ENCODE measurements at places on chromosomes 5 and 9. TPM values are rescaled to one million over a fixed set of nuclear protein-coding genes. Genes with fewer than 3 reads are reported as not detected.

SLIT3 gene
- total RNA-seq = 21.9 TPM

ELAVL2 gene
- not detected for total RNA-seq

C5orf47 gene
- not detected for total RNA-seq

NDUFAF2 gene
- 78.1 TPM for total RNA-seq

ABO gene
- not detected for total RNA-seq

ZNF367 gene
- 7.1 TPM for total RNA-seq

SPDL1 gene
- total RNA-seq = 89.7 TPM

GPR150 gene
- 0.08 TPM for total RNA-seq

KIF24 gene
- 4.1 TPM for total RNA-seq

NUTM2G gene
- total RNA-seq = not detected

BNC2 gene
- 4.7 TPM for total RNA-seq

NDUFB6 gene
- total RNA-seq = 114 TPM

C9 gene
- not detected for total RNA-seq

SPINK7 gene
- total RNA-seq = not detected

HRCT1 gene
- 0.14 TPM for total RNA-seq

PRPF4 gene
- total RNA-seq = 61.8 TPM

ADRA1B gene
- 8.1 TPM for total RNA-seq

POLR3G gene
- 16.0 TPM for total RNA-seq

TMED7 gene
- 62.8 TPM for total RNA-seq

TEX48 gene
- total RNA-seq = not detected

CEMIP2 gene
- 71.7 TPM for total RNA-seq

Measured in A549 treated with DMSO at 1 μM for 4 hours (cell line).